ENCODE measurements at places on chromosomes 6 and 20. TPM values are rescaled to one million over a fixed set of nuclear protein-coding genes. Genes with fewer than 3 reads are reported as not detected.

The GRIK2 gene
- total RNA-seq, result 1.5 TPM

The GABRR1 gene
- 0.29 TPM for total RNA-seq

The TFAP2C gene
- 0.38 TPM for total RNA-seq

The RHAG gene
- total RNA-seq, result not detected

The OPRL1 gene
- total RNA-seq, result 1.4 TPM

The ABCC10 gene
- total RNA-seq, result 22.4 TPM

The EDN1 gene
- total RNA-seq, result 7.2 TPM

The HCRTR2 gene
- not detected for total RNA-seq

The ZC3H12D gene
- total RNA-seq, result 1.8 TPM

The SLC22A23 gene
- total RNA-seq, result 5.2 TPM

The TRIM31 gene
- total RNA-seq, result not detected

- DNase-seq, result no peak
These were observed 40.1 kb upstream of the BHLHE23 start for GRCh38 chr20:63046841-63047240.

GRCh38 chr6:31559606-31559957 lies 12.2 kb downstream of the NFKBIL1 start:
- no peak for DNase-seq

DNA sequence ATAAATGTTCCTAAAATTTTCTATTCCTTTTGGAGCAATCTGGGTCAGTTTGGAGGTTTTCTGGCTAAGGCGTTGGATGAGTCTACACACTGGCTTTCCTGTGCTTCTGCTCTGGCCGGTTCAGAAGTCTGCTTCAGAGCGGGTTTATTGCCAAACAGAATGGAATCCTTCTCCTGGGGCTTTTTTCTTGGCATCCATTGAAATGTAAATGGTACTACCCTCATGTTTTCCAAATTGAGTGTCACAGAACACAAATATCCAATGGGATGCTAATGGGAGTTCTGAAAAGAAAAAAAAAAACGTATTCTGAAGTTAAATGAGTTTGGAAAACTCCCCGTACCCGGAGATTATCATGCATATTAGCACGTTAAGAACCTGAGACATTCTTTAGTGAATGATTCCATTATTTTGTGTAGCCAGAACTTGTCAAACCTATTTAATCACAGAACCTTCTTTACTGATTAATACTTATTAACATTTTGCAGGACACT lies 930.3 kb downstream of the QKI start:
- DNase-seq, result no peak

- DNase-seq, result no peak
These were observed 29.6 kb downstream of the CAP2 start for GRCh38 chr6:17423026-17423425.

DNA sequence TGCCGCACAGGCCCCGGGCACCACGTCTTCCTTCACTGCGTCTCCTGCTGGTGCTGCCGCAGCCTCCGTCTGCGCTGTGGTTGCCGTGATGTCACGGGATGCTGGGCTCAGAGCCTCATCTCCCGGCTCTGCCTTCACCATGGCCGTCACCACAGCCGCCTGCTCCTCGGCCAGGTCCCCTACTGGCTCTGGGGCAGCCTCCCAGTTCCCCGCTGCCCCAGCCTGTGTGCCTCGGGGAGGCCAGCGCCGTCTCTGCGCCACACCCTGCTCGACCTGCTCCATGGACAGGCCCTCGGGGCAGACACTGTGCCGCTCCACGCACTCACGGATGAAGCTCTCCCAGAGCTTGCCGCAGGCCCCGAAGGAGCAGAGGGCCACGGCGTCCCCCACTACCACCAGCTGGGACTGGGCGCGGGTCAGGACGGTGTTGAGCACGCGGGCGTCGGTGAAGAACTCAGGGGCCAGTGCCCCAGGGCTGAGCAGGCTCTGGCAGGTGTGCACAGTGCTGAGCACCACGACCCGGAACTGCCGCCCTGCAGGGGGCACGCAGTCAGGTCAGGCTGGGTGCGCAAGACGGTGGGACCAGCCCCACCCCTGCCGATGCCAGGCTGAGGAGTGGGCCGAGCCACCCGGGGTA lies 8.2 kb downstream of the HELZ2 start:
- no peak for DNase-seq

DNA sequence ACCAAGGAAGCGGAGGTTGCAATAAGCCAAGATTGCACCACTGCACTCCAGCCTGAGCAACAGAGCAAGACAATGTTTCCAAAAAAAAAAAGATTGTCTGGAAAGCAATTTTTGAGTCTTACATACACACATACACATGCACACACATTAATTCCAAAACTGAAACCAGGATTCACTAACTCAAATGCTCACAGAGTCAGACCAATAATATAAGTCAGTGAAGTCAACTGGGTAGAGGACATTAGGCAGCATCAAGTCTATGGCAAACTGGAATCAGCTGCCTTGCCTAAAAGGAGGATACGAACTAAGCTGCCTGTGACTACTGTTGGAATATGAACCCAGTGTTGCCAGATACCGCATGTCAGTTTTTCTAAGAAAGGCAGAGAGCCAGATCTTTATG lies 15.7 kb downstream of the REM1 start:
- no peak for DNase-seq

GRCh38 chr6:151698931-151699700 lies 108.4 kb upstream of the ESR1 start:
- no peak for DNase-seq

DNA sequence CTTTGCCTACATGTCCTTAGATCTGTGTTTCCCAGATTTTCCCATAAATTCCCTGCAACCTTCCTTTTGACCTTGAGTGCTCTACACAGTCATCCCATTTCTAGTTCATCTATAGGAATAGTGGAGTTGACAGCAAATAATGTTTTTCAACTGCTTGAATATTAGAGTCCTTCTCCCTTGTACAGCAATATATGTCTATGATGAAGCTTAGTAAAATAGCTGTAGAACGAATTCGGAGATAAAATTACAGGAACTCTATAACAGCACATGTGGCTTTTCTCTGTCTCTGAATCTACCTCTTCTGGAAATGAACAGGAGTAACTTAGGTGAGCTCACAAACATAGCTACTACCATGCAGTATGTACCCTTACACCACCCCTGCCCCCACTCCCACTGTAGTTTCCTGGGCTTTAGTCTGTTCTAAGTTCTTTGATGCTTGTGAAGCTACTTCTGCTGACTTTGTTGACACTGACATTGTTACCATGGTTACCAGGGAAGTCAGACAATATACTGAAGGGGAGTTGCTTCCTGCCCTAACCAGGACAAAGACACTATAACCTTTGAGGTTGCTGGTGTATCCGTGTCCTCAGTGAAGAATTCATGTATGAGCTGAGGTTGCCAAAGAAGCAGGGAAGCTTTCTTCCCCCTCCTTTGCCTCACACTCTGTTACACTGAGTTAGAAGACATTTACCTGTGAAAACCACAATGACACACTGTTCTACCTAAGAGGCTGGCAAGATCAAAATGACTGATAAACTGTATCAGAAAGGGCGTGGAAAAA lies 35.8 kb upstream of the SHLD1 start:
- no peak for DNase-seq

DNA sequence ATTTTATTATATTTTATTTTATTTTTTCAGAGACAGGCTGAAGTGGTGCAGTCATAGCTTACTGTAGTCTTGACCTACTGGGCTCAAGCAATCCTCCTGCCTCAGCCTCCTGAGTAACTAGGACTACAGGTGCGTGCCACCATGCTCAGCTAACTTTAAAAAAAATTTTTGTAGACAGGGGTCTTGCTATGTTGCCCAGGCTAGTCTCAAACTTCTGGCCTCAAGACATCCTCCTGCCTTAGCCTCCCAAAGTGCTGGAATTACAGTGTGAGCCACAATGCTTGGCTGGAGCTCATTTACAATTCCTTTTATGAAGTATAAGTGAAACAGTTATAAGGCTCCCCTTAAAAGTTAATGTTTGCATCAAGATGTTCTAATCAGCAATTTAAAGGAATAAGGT lies 14.5 kb downstream of the FUCA2 start:
- DNase-seq, result no peak

GRCh38 chr6:129130106-129130505 lies 247.2 kb downstream of the LAMA2 start:
- no peak for DNase-seq

GRCh38 chr6:69308584-69308983 lies 488.2 kb downstream of the LMBRD1 start:
- no peak for DNase-seq

- no peak for DNase-seq
These were observed 52.5 kb downstream of the ERMARD start for GRCh38 chr6:169803816-169804340.

DNA sequence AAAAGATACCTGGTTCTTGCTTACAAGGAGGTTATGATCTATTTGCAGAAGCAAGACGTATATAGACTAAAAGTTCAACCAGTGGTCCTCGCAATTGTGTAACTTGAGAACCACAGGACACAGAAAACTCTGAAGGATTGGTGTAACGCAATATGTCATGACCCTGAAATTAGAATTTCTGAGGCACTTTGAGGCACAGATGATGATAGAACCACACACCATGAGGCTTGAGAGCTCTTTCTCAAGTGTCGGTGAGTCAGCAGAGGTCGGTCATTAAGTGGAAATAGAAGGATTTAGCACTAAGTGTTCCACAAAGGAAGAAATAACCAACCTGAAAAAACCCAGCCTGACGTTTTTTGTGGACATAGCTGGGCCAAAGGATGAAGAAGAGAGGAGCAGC lies 15.3 kb upstream of the CCN2 start:
- DNase-seq, result no peak

- no peak for DNase-seq
These were observed 110.3 kb upstream of the TCF21 start for GRCh38 chr6:133778414-133779130.

DNA sequence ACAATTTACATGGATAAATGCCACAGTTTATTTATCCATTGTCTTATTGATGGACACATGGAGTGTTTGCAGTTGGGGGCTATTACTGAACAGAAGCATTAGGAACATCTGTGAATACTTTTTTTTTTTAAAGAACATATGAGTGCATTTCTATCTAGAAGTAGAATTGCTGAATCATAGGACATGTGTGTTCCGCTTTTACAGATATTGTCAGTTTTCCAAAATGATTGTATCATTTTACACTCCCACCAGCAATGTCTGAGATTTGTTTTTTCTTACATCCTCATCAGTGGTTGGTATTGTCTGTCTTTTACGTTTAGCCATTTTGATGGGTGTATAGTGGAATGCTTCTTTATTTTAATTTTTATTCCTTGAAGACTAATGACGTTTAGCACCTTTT lies 42.0 kb upstream of the ASIP start:
- DNase-seq, result no peak

GRCh38 chr6:87909849-87910248 lies 137.8 kb upstream of the SPACA1 start:
- DNase-seq, result no peak

DNA sequence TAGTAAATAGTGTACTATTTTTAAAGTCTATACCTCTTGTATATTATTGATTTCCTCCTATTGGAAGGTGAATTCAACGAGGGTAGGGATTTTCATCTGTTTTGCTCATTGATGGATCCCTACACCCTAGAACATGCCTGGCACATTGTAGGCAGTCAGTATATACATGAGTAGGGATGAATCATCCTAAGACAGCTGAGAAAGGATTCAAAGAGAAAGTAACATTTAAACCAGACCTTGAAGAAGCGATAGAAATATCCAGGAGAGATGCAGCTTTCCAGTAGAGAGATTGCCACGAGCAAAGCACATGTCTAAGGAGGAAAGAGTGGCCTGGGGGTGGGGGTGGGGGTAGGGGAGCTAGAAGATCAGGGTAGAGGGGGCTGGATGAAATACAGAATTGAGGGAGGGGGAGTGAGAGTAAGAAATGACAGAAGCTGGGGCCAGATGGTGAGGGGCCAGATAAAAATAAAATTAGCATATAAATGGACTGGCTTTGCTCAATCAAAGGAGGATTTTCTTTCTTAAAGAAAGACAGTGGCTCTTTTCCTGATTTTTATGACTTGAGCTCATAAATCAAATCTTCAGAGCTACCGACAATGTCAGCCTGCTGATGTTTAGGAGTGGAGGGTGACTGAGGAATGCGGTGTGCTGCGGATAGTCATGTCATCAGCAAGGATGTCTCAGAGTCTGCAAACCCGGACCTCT lies 168.2 kb downstream of the SAMD5 start:
- DNase-seq, result no peak

DNA sequence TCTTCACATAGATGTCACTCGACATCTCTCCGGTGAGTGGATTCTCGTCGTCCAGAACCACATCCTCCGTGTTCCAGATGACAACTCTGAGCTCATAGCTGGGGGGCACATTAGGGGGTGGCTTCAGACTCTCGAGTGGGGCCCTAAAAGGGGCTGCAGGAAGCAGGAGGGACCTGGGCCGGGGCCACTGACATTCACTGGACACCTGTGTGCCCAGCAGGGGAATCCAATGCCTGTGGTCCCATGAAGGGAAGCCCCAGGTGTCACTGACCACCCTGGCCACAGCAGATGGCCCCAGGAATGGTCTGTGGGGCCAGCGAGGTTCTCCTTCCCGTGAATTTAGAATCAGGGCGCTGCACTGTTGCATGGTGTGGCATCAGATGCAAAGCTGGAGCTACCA lies 18.7 kb downstream of the ERGIC3 start:
- no peak for DNase-seq

DNA sequence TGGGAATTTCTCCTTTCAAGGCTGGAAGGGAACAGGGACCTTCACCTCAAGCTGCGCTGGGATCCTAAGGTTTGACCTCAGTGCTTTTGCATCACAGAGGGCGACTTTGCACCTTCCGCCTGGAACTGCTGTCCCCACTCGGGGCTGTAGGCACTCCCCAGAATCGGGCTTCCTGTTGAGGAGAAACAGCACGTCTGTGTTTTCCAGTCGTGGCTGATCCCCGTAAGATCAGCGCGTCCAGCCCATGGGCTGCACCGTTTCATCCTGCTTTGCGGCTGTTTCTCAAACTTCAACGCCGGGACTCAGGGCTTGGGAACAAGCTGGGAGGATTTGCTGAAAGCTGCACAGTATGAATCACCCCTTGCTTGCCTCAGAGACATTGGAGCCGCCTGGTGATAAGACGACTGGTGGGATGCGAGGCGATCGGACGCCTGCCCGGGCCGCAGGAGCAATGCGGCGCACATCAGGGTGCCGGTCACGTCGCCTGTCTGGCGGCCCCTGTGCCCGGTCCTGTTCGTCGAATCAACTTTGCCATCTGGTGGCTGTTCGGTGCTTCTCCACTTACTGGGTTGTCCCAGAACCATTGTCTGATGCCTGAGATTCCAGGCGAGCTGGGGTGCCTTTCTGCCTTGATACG lies 53.6 kb upstream of the FRMD1 start:
- DNase-seq, result peak; percentile 89

Data from posterior vena cava (tissue), 2 donors.